ENCODE measurements at places on chromosomes 2 and 18. TPM values are rescaled to one million over a fixed set of nuclear protein-coding genes. Genes with fewer than 3 reads are reported as not detected.

IL37 gene
- not detected for total RNA-seq

EMILIN1 gene
- total RNA-seq: 17.4 TPM

COLEC12 gene
- 9.1 TPM for total RNA-seq

DNA sequence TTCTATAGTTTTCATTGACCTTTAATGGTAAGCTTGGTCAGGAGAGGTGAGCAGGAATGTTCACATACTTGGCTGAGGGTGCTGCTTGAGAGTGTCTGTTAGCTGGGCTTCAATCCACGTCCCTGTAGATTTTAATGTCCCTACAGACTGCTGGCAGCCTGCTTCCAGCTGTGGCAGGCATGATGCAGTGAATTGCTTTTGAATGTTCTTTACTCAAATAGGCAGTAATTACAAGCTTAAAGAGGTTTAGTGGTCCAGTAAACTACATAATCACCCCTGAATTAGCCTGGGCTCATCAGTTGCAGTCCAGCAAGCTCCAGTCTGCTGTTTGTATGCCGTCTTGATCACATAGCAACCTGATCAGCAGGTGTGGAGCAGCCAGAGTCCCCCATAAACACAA lies 102.1 kb downstream of the MEIS1 start:
- no peak for DNase-seq

CNOT11 gene
- 33.1 TPM for total RNA-seq

GRCh38 chr2:75560022-75560767 lies 544 bp downstream of the EVA1A start:
- DNase-seq: no peak

- no peak for DNase-seq
These were observed 8.5 kb upstream of the ATP8B1 start for GRCh38 chr18:57811477-57812125.

GRCh38 chr18:77054288-77054605 lies 78.3 kb downstream of the MBP start:
- DNase-seq: no peak

- DNase-seq: no peak
These were observed 3.4 kb downstream of the CCDC93 start for GRCh38 chr2:118010473-118010872.

GRCh38 chr18:47204908-47205522 lies 28.9 kb upstream of the IER3IP1 start:
- no peak for DNase-seq

GRCh38 chr2:127448526-127448925 lies 30.3 kb downstream of the PROC start:
- DNase-seq: no peak

DNA sequence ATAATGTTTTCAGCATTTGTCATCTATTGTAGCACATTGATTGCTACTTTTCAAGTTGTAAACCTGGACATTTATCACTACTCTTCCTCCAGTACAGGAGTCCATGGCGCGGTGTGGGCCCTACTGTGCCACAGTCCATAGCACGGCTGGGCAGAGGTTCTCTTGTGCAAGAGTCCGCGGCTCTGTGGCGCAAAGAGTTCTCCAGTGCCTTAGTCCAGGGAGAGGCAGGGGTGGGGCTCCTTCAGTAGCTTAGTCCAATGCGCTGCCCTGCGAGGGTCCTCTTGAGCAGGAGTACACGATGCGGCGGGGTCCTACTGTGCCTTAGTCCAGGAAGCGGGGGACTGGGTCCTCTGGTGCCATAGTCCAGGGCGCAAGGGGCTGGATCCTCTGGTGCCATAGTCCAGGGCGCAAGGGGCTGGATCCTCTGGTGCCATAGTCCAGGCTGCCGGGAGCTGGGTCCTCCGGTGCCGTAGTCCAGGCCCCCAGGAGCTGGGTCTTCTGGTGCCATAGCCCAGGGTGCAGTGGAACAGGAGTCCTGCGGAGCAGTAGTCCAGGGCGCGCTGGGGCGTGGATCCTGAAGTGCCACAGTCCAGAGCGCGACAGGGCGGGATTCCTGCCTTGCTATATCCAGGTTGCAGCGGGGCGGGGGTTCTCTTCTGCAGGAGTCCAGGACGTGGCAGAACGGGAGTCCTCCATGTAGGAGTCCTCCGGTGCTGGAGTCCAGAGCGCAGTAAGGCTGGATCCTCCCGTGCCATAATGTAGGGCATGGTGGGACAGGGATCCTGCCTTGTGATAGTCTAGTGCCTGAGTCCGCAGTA lies 129.3 kb downstream of the CCDC74A start:
- peak; percentile 32 for DNase-seq

GRCh38 chr2:106876699-106877098 lies 9.3 kb downstream of the ST6GAL2 start:
- DNase-seq: no peak

DNA sequence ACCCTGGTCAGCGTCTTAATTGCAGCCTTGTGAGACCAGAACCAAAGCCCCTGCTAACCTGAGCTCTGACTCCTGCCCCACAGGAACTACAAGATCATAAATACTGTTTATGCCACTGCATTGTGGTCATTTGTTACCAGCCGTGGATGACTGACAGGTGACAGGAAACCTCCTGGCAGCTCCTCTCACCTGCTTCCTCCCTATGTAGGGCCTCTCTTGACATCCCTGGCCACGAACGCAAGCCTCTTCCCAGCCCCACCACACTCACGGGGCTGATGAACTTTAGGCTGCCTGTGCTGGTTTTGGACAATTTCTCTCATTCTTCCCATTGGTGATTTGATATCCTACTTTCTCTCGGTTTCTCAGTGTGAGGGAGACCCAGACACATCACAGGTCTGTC lies 357.2 kb upstream of the MYT1L start:
- no peak for DNase-seq

- DNase-seq: no peak
These were observed 44.9 kb downstream of the ACKR3 start for GRCh38 chr2:236614551-236614950.

- no peak for DNase-seq
These were observed 454.5 kb downstream of the XIRP2 start for GRCh38 chr2:167342769-167343168.

GRCh38 chr2:102784940-102785339 lies 23.1 kb downstream of the TMEM182 start:
- DNase-seq: no peak

GRCh38 chr2:234044157-234044556 lies 6.3 kb upstream of the SPP2 start:
- DNase-seq: no peak

GRCh38 chr2:231512222-231512621 lies 18.0 kb downstream of the NMUR1 start:
- no peak for DNase-seq

DNA sequence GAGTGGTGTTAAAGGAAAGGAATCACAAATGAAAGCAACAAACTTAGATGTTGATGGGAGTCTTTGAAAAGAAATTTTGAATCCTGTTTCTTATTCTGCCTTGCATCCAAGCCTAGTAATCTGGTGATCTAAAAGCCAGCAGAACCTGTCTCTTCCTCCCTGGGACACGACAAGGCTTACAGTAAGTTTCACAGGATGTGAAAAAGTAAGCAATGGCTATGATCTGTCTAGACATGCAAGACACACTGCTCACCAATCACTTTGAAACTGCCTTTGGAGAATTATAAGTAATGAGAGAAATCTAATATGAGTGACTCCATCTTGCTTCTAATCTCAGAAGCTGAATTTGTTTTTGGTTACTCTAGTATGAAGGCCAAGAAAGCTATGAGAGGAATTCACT lies 103.7 kb downstream of the KCNH7 start:
- no peak for DNase-seq

ZCCHC2 gene
- 16.1 TPM for total RNA-seq

- no peak for DNase-seq
These were observed 312.4 kb upstream of the TCF4 start for GRCh38 chr18:55900380-55900779.

CRYGC gene
- not detected for total RNA-seq

GRCh38 chr2:129281791-129282530 lies 697.5 kb upstream of the RAB6C start:
- DNase-seq: no peak

WDR75 gene
- total RNA-seq: 15.0 TPM

Data from Right ventricle myocardium superior (tissue), 1 donor.